ENCODE measurements at places on chromosomes 5 and 9.
A peak's percentile ranks its signal among the peaks of the same experiment; 100 is the strongest.

GRCh38 chr5:34977934-34978613 is 48.7 kb downstream of the DNAJC21 start:
- no peak for DNase-seq

DNA sequence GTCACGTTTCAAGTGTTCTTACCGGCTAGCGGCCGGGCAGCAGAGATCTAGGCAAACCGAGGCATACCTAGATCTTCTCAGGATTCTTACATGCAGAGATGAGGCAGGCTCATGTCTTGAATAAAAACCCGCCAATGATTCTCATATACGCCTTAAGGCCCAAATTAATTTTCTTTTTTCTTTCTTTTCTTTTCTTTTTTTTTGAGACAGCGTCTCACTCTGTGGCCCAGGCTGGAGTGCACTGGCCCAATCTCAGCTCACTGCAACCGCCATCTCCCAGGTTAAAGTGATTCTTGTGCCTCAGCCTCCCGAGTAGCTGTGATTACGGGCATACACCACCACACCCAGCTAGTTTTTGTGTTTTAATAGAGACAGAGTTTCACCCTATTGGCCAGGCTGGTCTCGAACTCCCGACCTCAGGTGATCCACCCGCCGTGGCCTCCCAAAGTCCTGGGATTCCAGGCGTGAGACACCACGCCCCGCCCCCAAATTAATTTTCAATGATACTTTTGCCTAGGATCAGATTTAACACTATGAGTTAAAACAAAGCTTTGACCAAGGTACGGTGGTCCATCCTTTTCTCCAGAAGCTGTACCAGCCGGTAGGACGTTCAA is 1.5 kb downstream of the C9orf40 start:
- DNase-seq = no peak

GRCh38 chr9:16345902-16346301 is 524.6 kb downstream of the BNC2 start:
- no peak for DNase-seq

- DNase-seq = peak; percentile 55
Observed at GRCh38 chr5:7754997-7755596, 95.8 kb downstream of the CFAP90 start.

- peak; percentile 94 for DNase-seq
Observed at GRCh38 chr5:115571441-115571878, 26.9 kb upstream of the FEM1C start.

GRCh38 chr5:157443041-157443549 is 16.9 kb upstream of the NIPAL4 start:
- no peak for DNase-seq

GRCh38 chr9:4382722-4383317 is 83.0 kb upstream of the GLIS3 start:
- peak; percentile 32 for DNase-seq

DNA sequence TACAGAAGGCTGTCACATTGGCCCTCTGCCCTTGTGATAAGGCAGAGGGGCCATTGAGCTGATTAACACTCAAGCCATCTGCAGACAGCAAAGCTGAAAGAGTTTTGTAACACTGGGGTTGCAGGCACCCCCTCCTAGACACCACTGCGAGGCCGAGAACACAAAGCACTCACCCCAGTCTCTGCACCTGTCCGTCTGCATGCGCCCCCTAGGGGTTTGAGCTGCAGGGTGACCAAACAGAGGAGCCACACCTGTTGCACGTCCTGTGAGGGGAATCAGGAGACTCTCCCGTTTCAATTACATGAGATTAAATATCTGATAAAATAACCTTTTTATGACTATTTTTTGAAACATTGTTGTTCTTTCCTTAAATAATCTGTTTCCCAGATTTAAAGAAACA is 1180.4 kb downstream of the CDH9 start:
- no peak for DNase-seq

- DNase-seq = no peak
Observed at GRCh38 chr5:77180167-77181081, 30.1 kb upstream of the PDE8B start.

DNA sequence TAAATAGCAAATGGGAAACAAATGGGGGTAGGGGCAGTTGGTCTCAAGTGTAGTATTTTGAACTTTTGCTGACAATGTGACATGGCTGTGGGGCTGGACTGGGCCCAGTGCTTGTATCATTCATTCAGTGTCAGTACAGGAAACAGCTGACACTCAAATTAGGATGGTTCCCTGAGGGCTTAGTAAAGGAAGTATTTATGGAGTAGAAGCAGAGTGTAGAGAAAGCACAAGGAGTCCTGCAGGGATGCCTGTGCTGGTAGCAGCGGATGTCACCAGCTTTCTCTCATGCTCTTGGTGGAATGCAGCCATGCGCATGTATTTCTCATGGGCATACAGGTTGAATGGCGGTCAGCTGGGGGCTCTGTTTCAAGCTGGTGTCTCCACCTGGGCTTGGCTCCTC is 72.9 kb upstream of the SLC44A1 start:
- no peak for DNase-seq

DNA sequence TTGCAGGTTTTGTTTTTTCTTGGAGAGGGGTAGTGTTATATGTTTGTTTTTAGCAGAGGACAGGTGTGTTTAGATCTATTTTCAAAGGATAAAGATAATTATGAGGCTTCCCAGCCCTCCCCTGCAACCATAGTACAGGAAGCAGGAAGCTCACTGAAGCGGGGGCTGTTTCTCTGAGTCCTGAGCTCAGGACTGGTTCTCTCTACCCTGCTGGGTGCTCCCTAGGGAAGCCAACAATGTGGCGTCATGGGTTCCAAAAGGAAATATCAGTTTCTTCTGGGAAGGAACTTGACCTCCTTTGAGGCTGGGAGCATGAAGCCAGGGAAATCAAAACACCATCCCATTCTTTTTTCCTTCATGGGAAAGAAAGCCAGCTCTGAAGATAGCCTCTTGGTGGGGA is 62.2 kb downstream of the RAD23B start:
- no peak for DNase-seq

- DNase-seq = no peak
Observed at GRCh38 chr9:137082222-137082924, 4.4 kb upstream of the MAN1B1 start.

DNA sequence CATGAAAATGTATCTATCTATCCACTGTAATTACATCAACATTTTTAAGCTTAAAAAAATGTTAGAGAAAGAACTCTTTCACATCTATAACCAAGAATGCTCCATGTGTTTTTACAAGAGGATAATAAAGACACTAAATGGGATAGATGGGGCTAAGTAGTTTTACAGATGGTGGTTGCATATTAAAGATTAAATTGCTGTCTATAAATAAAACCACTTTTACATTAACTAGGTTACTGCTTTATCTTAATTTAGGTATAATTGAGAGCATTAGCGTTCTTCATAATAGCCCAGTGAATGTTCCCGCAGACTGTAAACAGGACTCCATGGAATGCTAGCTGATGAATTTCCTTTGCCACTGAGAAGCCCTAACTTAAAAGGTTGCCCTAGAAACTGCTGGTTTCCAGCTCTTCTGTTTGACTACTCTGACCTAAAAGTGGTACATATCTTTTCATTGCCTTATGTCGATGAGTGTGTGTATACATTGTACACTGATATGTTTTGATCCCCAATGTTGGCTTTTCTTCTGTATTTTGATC is 117.9 kb downstream of the SGCD start:
- no peak for DNase-seq

DNA sequence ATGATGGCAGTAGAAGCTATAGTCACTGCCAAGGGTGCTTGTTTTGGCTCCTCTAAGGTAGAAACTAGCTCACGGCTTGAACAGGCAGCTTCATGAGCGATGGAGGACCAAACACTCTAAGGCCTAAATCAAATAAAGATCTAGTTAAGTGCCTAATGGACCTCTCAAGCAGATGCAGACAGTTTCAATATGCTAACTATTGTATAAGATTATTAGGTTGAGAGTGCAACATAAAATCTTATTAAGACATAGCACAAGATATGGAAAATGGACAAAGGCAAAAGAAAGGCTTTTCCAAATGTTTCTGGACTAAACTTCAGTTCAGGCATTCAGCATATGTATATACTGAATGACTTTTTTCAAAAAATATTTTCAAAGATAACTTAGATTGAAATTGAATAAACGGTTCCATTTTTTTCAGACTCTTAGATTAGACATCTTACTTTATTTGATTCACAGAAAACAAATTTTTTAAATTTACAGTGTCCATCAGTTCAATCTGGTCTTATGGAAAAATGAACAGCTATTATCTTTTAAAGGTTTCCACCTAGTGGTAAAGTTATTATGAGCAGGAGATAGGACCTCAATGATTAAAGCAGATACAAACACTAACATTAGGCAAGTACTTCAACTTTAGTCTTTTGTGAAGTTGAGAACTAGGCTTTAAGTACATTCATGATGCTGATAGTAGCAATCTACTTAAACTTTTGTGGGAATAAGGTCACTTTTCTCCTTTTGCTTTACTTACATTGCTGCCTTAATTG is 1167.7 kb downstream of the MAT2B start:
- DNase-seq = no peak

Data from Ammon's horn (tissue), 1 donor.